ENCODE measurements at places on chromosomes 6 and 20. TPM values are rescaled to one million over a fixed set of nuclear protein-coding genes. Genes with fewer than 3 reads are reported as not detected.

DNA sequence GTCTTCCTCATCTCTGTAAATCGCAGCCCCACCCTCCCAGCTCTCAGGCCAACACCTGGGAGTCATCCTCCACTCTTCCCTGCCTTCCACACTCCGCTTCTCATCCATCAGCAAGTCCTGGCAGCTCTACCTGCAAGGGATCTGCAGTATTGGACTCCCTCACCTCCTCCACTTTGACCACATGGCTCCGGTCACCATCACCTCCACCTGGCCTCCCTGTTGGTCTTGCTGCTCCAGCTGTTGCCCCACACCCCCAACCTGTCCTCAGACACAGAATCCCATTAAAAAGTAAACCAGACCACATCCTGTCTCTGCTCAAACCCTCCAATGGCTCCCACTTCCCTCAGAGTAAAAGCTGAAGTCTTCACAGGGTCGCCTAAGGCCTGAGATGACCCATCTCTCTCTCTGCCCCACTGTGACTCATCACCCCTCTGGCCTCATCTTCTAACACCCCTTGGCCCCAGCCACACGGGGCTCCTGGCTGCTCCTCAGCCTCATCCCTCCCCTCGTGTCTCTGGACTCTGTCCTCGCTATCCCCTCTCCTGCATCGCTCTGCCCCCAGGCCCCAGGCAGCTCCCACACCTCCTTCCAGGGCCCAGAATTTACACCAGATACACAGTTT is 185.1 kb upstream of the SULF2 start:
- DNase-seq: no peak

- DNase-seq: no peak
Observed at GRCh38 chr20:34010405-34010931, 16.8 kb downstream of the RALY start.

GRCh38 chr6:16392010-16392409 is 153.6 kb downstream of the GMPR start:
- no peak for DNase-seq

- no peak for DNase-seq
Observed at GRCh38 chr20:34627458-34627857, 49.4 kb downstream of the PIGU start.

- DNase-seq: no peak
Observed at GRCh38 chr6:152341596-152341995, 295.6 kb downstream of the SYNE1 start.

DNA sequence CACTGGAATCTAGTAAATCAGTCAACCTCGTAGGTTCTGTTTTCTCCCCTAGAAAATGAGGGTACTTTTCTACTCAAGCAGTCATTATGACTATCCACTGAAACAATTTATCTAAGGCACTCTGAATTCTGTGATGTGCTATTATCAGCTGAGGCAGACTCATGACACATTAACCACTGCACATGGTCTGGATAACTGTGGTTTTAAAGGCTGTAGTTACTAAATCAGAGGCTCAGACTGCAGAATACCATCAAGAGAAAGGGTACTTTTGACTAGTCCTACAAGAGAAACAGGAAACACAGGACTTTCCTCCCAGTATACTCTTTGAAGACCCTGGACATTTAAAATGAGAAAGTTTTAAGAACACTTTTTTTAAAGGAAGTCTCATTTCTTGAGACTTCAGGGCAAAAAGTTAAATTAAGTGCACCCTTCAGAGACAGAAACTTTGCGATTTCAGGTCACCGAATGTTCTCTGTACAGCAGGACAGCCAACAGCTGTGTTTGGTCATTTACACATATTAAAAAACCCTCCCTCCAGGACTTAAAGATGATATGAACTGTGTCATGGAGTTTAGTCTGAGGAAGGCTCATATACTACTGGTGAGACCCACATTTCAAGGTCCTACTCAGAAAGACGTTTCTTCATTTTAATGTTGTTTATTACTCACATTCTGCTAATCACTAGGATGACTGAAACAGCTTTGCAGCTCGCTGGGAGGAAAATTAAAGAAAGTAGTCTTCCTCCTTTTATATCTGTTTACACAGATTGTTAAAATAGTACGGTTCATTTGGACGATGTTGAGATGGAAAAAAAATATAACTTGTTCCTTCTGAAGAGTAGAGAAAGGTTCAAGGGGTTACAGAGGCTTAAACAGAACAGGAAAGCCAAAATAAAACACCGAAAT is 19.9 kb downstream of the ATXN1 start:
- DNase-seq: peak; percentile 95

DNA sequence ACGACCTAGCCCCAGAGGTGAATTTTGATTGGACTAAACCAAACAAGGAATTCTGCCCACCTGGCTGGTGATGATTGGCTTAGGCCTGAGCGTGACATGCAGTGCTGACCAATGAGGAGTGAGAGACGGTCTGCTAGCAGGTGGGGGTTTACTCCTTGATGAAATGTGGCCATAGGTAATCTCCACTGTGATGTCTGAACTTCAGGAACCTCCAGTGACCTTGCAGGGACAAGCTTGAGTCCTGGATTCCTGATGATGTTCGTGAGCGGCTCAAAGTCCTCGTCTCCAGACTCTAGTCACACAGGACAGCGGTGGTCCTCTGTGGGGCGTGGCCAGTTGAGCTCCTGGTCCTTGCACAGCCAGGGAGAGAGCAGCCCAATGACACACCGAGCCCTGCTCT is 8.4 kb downstream of the VSX1 start:
- DNase-seq: no peak

DNA sequence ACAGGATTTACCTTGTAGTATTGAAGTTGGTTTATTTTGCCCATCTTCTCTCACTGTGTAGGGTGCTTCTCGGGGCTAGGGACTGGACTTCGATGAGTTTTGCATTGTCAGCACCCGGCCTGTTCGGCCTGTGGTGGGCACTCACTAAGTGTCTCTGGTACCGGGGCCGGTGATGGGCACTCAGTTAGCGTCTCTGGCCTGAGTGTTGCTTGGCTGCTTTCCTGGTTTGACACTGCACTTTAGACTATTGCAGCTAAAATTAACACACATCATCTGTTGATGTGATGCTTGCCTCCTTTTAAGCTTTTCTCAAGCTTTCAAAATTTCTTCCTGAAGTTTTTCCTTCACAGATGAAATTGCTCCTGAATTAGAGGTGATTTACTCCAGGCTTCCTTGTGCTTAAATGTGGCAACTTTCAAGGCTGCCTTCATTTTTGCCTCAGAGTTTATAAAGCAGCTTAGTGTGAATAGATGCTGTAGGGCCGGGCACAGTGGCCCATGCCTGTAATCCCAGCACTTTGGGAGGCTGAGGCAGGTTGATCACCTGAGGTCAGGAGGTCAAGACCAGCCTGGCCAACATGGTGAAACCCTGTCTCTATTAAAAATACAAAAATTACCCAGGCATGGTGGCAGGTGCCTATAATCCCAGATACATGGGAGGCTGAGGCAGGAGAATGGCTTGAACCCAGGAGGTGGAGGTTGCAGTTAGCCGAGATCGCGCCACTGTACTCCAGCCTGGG is 41.7 kb upstream of the TULP4 start:
- DNase-seq: no peak

- no peak for DNase-seq
Observed at GRCh38 chr6:107976155-107976783, 18.3 kb upstream of the SEC63 start.

- DNase-seq: no peak
Observed at GRCh38 chr6:169933251-169933821, 181.9 kb downstream of the ERMARD start.

GRCh38 chr6:109927052-109927451 is 51.1 kb upstream of the GPR6 start:
- no peak for DNase-seq

DNA sequence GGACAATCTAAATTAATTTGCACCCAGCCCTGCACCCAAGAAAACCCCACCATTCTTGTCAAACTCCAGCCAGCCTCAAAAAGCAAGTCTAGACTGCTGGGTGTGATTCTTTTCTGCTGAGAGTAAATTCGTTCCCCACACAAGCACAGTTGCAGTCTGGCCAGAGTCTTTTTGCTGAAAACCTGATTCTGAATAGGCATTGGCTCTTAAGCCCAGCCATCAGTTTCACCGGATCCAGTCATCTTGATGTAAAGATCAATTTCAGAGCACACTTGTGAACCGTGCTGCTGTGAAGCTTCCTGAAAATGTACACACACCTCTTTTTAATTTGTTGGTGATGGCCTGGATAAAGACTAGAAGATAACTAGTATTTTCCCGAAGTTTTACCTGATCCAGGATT is 159.4 kb upstream of the GGTLC1 start:
- no peak for DNase-seq

GRCh38 chr6:136337606-136338005 is 48.0 kb upstream of the BCLAF1 start:
- DNase-seq: no peak

DNA sequence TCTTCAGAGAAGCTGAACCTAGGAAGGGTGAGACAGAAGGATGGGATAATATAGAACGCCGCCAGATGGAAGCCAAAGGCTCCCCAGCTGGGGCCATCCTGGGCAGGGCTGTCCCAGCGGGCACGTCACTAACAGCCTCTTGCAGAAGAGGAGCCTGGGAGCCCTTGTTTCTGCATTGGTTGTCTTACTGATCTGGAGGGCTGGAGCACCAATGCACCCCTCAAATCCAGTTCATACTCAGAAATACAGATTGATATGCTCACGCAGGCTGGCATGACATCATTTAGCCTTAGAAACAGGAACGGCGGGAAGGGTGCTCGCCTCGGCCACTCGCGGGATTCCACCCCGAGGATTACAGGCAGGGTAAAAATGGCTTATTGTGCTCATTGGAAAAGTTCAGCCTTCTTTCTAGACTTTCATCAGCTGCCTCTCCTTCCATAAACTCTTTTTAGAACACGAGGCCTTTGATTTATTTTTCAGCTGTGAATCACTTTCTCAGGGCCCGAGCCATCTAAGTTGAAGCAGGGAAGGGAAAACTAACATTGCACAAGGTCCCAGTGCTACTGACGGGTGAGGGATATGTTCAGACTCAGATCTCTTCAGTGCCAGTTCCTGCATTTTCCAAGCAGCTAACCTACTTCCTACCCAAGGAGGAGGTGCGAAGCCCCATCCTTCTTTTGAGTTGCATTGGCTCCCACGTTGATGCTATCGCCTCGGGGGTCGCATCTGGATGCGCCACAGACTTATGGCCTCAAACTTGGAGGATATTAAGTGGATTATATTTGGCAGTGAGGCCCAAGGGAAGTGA is 82.3 kb downstream of the GMPR start:
- no peak for DNase-seq

DNA sequence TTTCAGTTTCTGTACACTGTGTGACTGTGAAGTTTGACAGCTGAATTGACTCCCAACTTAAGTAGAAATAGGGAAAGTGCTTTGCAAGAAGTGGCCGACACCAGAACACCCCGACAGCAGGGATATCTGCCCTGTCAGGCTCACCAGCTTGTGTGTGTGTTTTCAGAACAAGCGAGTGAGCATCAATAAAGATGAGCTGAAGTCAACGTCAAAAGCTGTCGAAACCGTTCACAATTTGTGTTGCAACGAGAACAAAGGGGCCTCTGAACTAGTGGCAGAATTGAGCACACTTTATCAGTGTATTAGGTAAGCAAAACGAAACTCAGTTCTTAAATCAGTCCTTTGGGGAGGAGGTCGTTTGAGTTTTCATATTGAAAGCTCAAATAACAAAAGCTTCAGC is 10.7 kb downstream of the NELFCD start:
- no peak for DNase-seq

DNA sequence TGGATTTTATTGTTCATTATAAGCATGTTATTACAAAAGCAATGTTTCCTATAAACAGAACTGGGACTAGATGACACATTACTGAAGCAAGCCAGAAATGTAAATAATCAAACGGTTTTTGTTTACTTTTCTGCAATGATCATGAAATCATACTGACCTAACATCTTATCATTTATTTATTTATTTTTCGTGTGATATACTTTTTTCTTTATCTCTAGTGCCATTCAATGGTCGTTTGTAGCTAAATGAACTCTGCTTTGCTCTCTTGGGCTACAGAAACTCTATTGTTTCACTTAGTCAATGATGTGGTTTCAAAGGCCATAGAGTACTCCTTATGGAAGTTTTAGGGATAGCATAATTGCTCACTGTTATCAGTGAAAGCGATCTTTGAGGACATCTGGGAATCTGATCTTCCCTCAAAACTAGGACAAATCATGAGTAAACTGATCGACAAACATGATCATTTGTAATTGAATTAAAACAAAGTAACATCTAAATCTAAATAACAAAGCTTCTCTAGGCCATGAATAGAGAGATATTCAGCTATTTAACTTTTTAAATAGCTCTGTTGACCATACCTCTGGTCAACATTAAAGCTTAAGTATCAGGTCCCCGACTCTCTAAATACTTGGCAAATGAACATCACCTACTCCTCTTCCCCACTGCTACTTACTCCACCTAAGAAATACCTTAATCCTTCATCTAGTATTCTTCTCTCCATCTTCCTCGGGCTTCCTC is 933.4 kb downstream of the TFAP2A start:
- DNase-seq: no peak

GRCh38 chr6:38012573-38012972 is 193.0 kb downstream of the ZFAND3 start:
- no peak for DNase-seq

- no peak for DNase-seq
Observed at GRCh38 chr6:68506911-68507310, 128.2 kb upstream of the ADGRB3 start.

GRCh38 chr20:41443691-41444090 is 77.1 kb upstream of the EMILIN3 start:
- no peak for DNase-seq

GRCh38 chr20:34874094-34874654 is 1.5 kb upstream of the GGT7 start:
- peak; percentile 46 for DNase-seq

DNA sequence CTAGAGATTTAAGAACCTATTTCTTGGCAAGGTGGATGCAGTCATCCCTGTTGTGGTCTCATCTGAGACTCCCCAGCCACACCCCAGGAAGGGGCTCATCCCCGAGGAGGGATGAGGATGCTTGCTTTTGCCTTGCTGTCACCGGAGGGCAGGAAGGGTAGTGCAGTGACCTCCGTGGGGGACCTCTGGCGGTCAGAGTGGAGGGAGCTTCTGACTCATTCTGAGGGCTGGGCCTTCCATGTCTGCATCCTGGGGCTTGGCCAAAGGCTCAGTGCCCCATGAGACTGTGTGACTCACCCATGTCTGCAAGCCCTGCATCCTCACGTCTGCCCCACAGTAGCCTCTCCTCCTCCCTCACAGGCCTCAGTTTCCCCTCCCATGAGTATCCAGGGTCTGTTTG is 38.7 kb downstream of the UQCC2 start:
- peak; percentile 84 for DNase-seq

The PACRG gene
- 0.20 TPM for polyA plus RNA-seq

The TEAD3 gene
- 22.5 TPM for polyA plus RNA-seq

The VGLL2 gene
- polyA plus RNA-seq: not detected

The THEMIS gene
- not detected for polyA plus RNA-seq

The C6orf15 gene
- not detected for polyA plus RNA-seq

The SCGN gene
- not detected for polyA plus RNA-seq

The HAO1 gene
- not detected for polyA plus RNA-seq

The PRPH2 gene
- 2.3 TPM for polyA plus RNA-seq

The HDGFL1 gene
- not detected for polyA plus RNA-seq

The SLC26A8 gene
- not detected for polyA plus RNA-seq

The CRISP3 gene
- not detected for polyA plus RNA-seq

The C20orf202 gene
- not detected for polyA plus RNA-seq

The UTRN gene
- 33.2 TPM for polyA plus RNA-seq

The PRSS35 gene
- polyA plus RNA-seq: 0.58 TPM
